ENCODE measurements at places on chromosomes 5 and 9.

- no peak for DNase-seq
Observed at GRCh38 chr9:88580961-88581360, 46.0 kb downstream of the NXNL2 start.

GRCh38 chr5:89721353-89721752 is 688.2 kb downstream of the CETN3 start:
- DNase-seq = no peak

DNA sequence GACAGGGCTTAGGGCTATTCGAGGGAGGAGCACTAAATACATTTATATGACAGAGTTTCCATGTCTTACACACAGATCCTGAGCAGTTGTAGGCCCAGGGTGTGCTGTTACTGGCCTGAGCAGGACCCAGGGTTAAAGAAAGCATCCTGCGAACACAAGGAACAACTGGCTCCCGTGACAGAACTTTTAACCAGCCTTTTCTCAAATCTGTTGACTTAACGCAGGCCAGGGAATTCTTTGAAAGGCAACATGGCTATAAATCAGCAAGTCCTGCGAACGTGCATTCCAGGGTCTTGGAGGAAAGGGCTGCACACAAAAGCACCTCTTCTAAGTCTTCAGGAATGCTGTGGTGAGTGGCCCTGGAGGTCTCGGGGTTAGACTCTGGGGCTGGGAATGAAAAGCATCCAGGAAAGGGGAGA is 45.2 kb upstream of the ANKRD55 start:
- DNase-seq = no peak

GRCh38 chr9:132823370-132824145 is 54.5 kb downstream of the AK8 start:
- DNase-seq = no peak

GRCh38 chr5:151021746-151022145 is 1.4 kb downstream of the GPX3 start:
- no peak for DNase-seq

DNA sequence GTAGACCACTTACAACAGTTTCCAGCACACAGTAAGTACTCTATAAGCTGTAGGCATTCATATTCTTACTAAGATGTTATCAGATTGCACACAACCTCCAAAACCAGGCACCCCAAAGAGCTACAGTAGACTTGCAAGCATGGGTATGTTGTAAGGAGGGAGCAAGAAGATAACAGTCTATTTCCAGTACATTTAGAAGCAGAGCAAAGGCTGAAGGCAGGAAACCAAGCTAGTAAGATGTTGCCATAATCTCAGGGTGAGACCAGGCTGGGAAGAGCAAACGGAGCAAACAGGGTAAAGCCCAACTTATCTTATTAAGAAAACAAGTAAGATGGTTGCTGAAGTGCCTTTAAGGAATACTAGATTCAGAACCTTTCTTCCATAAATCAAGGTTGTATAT is 161.1 kb downstream of the GLIS3 start:
- no peak for DNase-seq

DNA sequence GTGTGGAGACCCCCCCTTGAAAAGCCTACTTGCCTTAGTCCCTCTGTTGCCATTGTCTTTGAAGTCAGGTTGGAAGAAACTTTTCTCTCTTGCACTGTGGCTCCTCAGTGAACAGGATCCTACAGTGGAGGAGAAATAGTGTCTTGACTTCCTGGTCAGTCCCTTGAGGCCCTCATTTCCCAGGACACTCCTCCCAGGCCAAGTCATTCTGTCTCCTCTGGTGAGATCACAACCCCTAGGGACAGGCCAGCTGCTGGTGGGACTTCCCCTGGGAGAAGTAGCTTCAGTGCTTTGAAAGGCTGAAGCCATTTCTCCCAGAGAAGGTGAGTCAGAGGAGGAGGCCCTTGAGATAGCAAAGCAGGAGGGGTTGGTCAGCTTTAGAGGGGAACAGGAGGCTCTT is 10.1 kb upstream of the GRIA1 start:
- DNase-seq = no peak

DNA sequence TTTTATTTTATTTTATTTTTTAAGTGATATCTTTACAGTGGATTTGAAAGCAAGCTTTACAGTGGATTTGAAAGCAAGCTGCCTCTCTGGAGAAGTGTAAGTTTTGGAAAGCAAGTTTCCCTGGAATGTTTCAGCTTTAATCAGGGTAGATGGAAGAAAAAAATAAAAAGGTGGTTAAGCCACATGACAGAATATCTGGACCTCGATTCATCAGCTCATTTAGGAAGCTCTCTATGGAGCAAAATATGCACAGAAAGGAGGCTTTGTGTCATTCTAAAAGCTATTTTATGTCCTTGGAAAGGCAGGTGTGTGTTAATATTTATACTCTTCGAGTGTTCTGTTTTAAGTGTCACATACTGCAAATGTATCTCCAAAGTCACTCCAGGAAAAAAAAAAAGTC is 409.2 kb upstream of the KLF4 start:
- DNase-seq = no peak

DNA sequence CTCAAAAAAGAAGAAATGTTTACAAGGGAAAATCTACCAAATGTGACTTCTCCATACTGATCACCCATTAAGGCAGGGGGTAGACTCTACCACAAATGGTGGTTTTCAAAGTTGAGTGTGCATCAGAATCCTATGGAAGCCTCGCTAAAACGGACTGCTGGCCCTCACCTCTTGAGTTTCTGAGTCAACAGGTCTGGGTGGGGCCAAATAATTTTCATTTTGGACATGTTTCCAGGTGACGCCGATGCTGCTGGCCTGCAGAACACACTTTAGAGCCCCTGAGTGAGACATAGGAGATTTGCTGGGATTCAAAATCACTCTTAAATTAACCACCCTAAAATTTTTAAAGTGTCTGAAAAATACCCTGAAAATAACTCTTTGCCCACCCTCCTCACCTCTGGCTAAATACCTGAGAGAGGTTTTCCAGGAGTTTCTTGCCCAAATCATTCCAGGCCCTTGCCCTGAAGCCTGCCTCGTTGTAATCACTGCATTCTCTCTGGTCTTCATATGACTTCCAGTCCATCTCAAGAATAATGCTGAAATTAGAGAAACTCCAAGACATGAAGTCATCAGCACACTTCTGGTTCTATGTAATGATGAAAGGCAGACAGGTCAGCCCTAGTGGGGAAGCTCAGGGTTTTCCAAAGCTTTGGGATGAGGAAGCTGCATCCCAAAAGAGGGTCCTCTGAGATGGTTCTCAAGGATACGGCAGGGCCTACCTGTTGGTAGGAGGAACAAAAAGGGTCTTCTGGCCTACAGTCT is 18.2 kb downstream of the C9orf152 start:
- DNase-seq = no peak

DNA sequence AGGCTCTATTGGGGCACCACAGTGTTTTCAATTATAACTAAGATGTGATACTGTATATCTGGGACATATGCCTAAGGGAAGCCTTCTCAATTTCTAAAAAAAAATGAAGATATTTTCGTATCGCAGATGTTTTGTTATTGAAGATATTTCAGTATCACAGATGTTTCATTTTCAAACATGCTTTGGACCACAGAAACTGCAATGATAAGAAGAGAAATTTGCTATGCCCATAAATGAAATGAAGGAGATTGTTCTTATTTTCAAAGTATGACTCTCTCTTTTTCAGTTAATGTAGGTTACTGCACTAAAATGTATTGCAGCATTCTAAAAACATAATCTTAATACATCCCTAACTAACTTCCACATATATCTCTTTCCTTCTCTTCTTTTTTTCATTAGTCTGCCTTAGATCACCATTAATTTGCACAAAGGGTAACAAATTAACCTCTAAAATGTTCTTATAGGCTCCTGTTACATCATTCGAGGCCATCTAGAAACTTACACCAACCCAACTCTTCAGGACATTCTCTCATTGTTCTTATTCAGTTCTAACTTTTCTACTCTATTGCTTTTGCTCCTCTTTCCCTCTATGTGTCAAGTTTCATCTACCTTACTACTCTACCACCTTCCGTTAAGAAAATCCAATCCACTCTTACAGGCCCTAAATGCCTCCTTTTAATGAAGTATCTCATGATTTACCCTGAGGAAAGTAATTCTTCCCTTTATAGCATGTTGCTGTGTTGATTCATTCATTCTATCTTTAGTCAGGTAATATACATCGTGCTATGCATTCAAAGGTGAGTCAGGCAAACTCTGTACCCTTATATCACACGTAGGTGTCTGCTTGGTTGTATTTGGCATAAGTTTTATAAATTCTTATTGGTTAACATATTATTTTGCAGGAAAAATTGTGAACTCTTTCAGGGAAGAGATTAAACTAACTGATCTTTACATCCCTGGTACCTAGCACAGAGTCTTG is 70.5 kb downstream of the ST8SIA4 start:
- no peak for DNase-seq

- DNase-seq = no peak
Observed at GRCh38 chr5:9497347-9497746, 48.5 kb downstream of the SEMA5A start.

DNA sequence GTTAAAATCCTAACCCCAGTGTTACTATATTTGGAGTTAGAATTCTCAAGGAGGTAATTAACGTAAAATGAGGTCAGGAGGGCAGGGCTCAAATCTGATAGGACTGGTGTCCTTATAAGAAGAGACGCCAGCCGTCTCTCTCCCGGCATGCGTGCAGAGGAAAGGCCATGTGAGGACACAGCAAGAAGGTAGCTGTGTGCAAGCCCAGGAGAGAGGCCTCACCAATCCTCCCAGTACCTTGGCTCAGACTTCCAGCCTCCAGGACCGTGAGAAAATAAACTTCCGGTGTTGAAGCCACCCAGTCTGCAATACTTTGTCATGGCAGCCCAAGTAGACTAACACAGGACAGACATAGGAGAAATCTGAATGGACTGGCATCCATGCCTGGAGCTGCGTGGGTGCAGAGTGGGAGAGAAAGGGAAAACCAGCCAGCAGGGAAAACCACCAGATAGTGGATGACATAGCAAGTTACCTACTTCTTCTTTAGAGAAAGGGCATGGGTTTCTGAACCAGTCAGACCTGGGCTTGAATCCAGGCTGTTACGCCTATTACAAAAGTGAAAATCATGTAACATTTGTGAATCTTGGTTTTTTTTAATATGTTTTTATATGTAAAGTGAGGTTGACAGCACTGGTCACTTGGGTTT is 89.2 kb downstream of the FSTL4 start:
- DNase-seq = no peak

GRCh38 chr5:130227699-130228098 is 323.4 kb downstream of the CHSY3 start:
- no peak for DNase-seq

DNA sequence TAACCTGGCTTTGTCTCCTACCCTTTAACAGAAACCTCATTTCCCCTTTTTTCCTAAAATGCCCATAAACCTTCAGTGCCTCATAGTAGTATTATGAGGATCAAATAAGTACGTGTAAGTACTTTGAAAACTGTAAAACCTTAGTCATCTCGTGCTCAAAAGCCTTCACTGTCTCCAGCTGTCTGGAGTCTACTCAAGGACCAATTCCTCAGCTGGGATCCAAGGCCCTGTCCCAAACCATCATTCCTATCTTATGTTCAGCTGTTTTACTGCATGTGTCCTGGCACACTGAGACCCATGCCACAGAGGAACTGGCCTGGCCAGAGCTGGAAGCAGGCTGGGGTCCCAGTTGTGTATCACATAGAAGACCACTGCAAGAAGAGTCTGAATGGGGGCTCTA is 15.9 kb downstream of the ADAMTSL1 start:
- DNase-seq = no peak

- DNase-seq = no peak
Observed at GRCh38 chr5:58138791-58139190, 321.1 kb downstream of the PLK2 start.

- DNase-seq = peak; percentile 73
Observed at GRCh38 chr5:16934123-16934522, 2.0 kb downstream of the MYO10 start.

DNA sequence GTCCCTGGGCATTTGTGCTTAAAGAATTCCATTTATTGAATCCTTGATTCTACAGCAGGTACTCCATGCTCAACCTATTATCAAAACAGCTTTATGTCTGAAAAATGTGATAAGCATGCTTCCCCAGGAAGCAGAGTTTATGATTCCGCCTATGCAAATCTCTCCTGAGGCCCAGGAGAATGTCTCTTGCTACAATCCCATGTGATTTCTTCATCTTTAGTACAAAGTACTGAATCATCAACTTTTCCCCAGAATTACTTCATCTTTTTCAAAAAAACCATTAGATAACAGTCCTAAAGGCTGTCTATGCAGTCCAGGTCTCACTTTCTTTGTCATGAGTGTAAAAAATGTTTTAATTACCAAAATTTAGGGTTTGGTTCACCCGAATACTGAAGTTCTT is 130.2 kb upstream of the ADAMTSL1 start:
- no peak for DNase-seq

DNA sequence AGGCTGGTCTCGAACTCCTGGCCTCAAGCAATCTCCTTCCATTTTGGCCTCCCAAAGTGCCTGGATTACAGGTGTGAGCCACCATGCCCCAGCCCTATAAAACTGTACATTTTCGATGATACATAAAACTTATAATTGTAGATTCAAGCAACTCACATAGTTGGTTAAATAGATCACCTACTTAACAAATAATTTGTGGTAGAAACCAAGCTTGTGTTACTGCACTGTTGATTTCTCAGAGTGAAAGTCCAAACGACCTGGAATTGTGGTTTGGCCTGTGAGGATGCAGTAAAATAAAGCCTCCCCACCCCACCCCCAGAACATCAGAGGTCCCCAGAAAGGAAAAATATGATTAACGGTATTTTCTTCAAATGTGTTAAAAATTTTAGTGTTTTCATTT is 92.7 kb downstream of the TRIO start:
- DNase-seq = no peak

GRCh38 chr5:75167345-75167744 is 69.3 kb downstream of the ANKRD31 start:
- no peak for DNase-seq

DNA sequence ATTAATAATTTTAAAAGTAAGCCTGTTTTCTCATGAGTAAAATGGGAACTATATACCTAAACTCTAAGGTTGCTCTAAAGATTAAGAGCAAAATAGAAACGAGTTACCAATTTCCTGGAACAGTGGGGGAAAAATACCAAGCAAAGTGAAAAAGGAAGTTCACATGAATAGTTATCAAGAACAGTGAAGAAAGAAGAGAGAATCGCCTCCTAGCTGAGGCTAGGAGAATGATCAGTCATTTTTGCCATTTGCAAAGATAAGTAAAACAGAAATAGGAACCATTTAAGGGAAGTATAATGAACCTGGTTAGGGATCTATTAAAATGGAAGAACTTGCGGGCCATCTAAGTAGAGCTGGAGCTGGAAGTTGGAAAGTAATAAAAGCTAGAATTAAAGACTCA is 50.7 kb downstream of the P4HA2 start:
- no peak for DNase-seq

DNA sequence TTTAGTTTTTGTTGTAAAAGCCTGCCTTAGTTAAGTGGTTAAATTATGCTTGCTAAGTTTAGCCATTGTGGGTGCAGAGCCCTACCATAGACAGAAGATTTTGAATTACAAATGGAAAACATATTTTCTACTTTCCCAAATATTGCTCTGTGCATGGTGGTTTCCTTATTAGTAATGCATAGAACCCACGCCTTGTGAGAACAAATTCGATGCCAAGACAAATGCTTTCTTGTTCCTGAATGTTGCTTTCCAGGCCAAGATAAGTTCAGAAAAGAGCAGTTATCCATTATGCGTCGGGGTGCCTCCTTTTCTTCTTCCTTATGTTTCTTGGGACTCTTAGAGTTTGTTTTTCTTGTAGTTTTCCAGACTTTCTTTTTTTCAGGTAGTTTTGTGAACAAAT is 31.0 kb upstream of the GARNL3 start:
- no peak for DNase-seq

Measured in left forelimb (tissue), 1 donor.